ENCODE measurements at places on chromosomes 7 and 10.

DNA sequence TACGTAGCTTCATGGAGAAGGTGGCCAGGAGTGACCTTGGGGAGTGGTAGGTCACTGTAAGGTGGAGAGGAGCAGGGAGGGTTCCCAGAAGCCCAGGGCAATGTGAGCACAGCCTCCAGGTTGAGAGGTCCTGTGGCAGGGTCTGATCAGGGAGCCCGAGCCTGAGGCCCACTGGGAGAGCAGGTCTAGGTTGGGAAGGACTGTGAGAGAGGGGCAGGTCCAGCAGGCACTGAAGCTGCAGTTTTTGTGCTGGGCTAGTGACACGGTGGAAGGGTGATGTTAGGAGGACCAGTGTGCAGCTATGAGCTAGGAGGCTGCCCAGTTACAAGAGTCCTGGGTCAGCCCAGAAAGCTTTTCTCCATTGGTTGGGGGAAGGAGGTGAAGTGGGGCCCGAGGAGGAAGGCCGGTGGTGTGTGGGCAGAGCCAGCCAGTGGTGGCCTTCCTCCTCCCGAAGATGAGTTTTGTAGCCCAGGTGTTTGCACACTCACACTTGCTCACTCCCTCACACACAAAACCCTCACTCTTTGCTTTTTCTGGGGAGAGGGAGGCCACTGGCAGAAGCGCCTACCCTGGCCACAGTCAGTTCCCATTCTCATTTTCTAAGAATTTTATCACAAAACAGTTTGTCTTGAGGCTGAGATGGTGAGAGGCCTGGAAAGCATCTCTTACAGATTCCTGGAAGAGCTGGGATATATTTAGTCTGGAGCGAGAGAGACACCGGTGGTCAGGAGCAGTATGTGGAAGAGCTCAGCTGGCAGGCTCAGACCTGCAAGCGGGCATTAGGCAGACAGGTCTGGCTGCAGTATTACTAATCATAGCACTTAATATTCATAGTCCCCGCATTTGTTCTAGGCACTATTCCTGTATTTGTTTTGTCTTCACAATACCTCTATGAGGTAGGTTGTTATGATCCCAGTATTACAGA is 57.1 kb downstream of the ZNF467 start:
- no peak for DNase-seq

- DNase-seq: peak; percentile 50
Measured at GRCh38 chr7:140611641-140612040, 29.0 kb downstream of the DENND2A start.

DNA sequence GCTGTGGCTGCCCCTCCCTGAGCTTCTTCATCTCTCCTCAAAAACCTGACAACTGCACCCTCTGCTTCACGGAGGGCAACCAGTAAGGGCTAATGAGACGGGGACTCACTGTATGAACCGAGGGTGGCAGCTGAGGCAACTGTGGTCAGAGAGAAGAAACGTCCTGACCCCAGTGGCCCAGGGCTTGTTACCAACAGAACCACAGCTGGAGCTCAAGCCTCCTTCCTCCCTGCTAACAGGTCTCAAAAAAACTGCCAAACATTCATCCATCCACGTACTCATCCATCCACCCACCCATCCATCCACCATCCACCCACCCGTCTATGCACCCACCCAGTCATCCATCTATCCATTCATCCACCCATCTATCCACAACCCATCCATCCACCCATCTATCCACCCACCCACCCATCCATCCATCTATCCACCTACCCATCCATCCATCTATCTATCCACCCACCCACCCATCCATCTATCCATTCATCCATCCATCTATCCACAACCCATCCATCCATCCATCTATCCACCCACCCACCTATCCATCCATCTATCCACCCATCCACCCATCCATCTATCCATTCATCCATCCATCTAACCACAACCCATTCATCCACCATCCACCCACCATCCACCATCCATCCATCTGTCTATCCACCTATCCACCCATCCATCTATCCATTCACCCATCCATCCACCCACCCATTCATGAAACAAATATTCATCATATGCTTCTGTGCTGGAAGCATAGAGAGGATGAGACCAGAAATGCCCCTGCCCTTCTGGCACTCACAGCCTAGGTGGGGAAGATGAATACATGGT is 111.7 kb downstream of the PDGFA start:
- DNase-seq: no peak

DNA sequence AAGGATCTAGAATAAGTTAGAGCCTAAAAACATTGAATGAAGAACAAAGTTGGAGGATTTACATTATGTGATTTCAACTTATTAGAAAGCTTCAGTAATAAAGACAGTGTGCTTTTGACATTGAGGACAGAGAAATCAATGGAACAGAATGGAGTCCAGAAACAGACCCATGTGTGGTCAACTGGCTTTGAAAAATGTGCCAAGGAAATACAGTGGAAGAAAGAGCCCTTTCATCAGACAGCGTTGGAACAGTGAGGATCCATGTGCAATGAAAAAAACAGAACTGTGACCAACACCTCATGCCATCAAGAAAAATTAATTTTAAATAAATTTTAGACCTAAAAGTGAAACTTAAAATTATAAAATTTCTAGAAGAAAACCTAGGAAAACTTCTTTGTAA is 50.6 kb upstream of the LRRC18 start:
- DNase-seq: no peak

DNA sequence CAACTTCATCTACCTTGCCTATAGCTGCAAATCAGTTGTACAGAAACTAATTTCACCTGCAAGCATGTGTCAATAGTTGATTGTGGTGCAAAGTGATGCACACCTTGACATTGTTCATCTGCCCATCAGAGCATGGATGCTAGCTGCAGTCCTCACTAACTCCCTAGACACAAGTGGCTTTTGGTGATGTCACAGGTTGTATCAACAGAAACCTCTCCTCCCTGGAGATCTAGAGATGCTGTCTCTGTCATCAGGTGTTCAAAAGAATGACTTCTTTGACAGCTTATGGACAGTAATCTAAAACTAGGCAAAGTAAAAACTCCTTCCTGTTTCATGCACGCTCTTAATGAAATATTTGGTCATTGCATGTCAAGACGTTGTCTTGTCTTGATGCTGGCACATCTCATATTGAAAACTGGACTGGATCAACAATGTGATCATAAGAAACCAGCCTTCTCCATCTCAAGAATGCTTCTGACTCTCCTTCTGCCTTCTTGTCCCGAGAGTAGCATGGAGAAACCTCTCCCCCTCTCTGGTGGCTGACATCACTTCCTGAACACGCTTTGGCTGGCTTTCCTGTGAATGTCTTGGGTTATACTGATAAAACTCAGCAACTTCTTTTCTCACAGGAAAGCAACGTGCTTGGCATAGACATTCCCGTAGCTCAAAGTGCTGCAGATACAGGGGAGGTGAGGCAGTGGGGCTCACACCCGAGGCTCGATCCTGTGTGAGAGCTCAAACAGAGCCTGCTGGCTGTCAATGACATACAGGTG is 176.2 kb upstream of the CDCA7L start:
- DNase-seq: no peak

- no peak for DNase-seq
Measured at GRCh38 chr10:36183056-36183455, 541.0 kb upstream of the FZD8 start.

GRCh38 chr7:10940704-10941355 is 32.8 kb upstream of the PHF14 start:
- DNase-seq: no peak

DNA sequence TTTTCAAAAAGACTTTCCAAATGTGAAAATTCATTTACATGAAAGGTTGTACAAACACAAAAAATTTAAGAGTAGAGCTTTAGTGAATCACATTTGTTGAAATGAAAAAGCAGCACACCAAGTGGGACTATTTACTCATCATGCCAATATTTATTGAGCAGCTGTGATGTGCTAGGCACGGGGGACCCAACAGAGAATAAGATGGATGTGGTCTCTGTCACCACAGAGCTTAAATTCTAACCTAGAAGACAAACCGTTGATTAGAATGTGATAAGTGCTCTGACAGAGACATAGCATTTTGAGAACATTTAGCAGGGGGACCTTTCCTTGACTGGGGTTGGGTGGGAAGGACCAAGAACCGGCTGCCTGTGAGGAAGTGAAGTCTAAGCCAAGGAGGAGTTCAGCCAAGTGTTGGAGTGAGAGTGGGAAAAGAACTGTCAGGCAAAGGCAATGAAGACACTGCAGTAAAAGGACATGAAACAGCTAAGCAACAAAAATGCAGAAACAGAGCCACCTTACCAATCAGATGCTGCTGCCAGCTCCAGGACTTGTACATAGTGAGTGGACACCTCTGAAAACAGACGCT is 19.1 kb downstream of the ADAM12 start:
- DNase-seq: no peak

GRCh38 chr7:158384746-158385145 is 202.9 kb downstream of the PTPRN2 start:
- DNase-seq: no peak

GRCh38 chr10:25694971-25695370 is 239.1 kb upstream of the MYO3A start:
- no peak for DNase-seq

DNA sequence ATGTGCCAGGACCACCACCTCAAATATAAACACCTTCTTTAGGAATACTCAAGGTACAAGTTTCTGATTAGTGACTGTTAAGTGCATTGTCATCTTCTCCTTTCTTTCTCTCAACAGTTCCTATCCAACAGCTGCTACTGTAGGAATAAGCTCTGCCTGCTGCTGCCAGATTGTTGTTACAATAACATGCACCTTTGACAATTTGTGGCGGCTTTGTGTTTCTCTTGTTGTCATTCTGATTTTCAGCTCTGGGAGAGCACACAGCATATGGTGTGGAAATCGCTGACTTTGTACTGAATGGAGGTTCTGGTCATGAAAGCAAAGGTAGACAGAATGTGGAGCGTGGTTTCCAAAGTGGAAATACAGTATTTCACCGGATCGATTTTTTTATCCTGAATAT is 182.8 kb downstream of the SEC23IP start:
- no peak for DNase-seq

- no peak for DNase-seq
Measured at GRCh38 chr7:95432606-95433005, 2.2 kb downstream of the PON2 start.

DNA sequence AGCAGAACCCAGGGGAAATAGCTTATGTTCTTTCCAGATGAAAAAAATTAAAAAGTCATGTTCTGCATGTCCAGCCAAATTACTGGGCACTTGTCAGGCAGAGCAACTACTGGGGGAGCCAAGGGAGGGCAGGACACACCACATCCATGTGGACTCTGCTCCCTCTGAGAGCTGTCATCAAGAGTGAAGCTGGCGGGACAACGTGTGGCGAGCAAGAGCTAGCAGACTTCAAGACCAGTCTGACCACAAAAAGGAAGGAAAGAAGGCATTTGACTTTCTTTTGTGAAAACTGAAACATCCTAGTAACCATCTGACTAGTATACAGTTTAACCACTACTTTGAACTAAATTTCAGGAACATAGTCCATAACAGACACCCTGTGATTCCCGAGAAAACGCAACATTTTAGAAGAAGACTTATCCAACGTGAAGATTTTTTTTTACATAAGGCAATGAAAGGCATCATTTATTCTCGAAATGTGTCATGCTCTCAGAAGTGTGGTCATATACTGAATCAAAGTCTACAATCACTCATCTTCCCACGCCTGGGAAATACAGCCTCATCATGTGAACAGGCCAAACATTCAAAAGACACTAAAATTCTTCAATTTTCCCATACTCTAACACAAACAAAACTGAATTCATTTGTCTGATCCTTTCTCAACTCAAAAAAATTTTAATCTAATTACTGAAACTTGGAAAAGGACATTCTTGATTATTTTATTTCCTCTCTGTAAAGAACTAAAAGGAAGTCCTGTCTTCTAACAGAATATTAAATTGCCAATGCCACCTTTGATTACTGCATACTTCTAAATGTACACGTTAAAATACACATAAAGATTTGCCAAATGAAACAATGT is 15.5 kb downstream of the CYTH3 start:
- no peak for DNase-seq

Measured in urothelium cell line (cell line).